ENCODE measurements at places on chromosomes 1 and 21.

DNA sequence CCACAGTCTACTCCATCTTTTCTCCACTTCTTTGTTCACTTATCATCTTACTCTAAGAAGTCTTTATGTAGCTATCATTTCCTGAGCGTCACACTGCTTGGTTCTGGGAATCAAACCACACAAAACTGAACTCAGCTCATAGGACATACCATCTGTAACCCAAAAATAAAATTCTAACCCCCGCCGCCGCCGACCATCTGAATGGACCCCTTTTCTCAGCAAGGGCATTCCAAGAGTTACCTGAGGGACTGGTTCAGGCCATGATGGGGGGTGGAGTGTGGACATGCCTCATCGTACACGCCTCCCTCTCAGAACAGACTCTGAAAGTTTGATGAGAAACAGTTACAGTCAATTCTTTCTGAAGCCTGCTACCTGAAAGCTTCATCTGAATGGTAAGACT, 12.6 kb upstream of the CHI3L2 start:
- DNase-seq: no peak

- DNase-seq: no peak
Observed at GRCh38 chr1:228048659-228049298, 33.7 kb upstream of the ARF1 start.

DNA sequence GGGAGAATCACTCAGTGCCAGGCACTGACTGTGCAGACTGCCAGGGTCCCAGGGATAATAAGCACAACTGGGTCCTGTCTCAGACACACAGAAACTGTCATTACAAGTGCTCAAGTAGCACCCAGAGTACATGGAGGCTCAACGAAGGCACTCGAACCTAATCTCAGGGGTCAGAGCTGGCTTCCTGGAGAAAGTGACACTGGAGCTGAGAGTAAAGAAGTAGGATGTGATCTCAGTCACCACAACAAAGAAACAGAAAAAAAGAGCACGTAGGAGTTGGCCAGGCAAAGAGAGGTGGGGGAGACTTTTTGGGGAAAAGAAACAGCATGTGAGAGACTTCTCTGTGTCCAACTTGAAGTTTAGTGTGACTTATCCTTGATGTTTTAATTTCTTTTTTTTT, 1.3 kb downstream of the CATSPER4 start:
- no peak for DNase-seq

DNA sequence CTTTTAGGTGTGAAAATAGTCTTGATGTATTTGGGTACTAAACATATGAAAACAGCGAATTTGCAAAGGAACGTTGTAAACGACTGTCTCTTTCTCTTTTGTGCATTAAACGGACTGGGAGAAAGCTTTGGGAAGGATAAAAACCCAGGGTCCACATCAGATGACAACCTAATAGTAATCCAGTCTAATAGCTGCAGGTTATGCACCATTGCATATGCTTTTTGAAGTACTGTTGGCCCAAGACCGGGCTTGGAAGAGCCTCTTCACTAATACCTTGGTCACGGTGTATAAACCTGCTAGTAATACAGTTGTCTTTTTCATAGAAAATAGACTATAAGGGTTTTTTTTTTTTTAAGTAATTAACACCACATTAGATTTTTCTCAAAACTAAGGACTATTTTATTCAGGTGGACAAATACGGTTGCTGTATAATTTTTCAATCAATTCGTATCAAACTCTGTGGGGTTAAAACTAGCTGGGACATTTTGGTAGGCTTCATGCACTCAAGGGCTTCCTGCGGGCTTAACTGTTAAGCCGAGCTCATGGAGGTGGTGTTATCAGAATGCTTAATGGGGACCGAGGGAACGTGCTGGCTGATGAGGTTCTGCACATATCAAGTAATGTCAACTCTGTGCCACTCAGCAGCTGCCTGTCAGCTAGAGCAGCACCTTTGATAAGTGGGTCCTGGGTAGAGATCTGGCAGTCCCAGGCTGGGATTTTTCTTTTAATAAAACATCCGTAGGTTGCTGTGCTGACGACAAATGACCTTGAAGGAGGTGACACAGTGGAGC, 2.1 kb downstream of the RYR2 start:
- no peak for DNase-seq

GRCh38 chr21:16797966-16798365, 714.9 kb upstream of the CXADR start:
- no peak for DNase-seq

DNA sequence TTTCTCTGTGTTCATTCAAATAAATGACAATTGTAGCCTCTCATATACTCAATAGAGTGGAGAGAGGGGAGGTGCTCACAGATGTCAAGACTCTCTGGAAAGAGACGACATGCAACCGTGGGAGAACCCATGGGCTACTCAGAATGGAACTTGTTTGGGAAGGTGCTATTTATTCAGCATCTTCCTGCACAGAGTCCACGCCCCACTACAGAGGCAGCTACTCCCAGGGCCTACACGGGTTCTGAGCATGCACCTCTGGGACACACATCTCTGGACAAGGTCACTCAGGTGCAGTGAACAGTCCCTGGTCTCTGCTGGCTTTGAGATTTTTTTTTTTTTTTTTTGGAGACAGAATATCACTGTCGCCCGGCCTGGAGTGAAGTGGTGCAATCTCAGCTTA, 64.1 kb downstream of the NID1 start:
- DNase-seq: no peak

DNA sequence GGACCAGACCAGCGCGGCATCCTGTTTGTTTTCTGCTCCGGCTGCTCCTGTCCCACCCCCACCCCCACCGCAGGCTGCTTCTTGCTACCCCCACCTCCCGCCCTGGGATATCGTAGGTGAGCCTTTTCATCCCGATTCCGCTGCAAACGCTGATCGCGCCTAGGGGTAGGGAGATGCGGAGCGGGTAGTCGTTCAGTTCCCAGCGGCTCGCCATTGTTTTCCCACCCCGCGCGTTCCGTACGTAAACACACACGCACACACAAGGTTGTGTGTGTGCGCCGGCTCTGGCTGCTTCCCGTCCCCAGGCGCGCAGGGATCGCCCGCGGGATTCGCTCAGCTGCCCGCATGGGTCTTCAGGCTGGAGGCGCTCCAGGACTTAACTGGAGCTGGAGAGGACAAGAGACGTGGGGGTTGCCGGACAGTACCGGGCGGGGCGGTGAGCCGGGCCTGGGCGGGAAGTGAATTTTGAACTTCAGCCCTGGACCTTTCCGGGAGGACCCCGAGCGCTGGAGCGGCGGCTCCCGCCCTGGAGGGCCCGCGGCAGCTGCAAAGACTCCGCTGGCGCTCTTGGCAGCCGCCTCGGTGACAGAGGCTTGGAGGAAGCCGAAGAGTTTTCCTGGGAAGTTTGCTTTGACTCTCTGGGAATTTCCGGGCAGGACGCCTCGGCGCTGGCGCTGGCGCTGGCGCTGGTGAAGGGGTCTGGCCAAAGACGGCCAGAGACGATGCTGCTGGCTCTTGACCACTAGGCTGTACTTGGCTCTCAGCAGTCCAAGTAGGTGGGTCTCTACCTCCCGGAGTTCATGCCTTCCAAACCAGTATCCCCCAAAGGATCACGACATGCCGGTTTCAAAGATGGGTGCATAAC, 1.6 kb downstream of the SOX13 start:
- no peak for DNase-seq

DNA sequence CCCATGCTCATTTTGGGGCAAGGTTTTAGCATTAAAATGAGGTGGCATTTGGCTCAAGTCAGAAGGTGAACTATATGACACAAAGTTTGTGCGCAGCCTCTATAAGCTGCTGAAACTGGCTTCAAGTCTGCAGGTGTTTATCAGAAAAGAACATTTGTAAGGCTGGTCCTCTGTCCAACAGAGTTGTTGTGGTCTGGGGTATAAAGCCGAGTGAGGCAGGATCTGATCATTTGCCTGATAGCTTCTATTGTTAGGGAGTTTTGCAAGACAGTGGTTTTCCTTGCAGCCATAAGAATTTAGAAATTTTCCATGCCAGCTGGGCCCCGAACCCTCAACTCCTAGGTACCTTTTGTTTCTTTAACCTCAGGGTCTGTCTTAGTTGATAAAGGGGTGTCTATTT, 130.8 kb downstream of the PGBD5 start:
- no peak for DNase-seq

DNA sequence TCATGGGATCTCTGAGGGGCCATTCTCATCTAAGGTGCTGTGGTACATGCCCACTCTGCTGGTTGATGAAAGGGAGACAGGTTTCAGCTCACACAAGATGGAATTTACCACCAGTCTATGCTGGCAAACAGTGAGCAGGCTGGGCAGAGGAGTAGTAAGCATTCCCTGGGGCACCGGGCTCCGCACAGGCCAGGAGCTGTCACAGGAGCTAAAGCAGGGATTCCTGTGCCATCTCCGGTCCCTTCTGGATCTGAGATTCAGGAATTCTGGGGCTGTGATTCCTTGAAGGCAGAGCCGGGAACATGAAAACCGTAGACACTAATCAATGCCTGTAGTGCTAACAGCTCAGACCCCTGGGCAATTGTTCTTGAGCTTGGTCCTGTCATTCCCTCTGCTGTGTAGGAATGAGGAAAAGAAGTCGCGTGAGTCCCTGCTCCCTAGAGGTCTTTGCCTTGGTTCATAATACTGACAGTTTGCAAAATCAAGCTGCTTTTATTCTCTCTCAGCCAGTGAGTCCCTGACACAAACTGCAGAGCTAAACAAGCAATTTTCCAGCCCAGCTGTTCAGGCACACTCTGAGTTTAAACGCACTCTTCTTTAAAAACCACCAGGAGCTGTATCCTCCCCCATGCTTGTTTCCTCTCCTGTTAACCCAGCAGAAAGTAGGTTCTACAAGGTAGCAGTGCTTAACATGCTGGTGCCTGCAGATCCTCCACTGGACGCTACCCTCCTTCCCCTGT, 52.5 kb downstream of the MDM4 start:
- no peak for DNase-seq

GRCh38 chr1:33288976-33289857, 31.7 kb downstream of the A3GALT2 start:
- no peak for DNase-seq

- peak; percentile 53 for DNase-seq
Observed at GRCh38 chr1:3618881-3619671, 5.7 kb upstream of the TPRG1L start.

GRCh38 chr21:42062236-42063022, 8.7 kb upstream of the UMODL1 start:
- DNase-seq: peak; percentile 75

DNA sequence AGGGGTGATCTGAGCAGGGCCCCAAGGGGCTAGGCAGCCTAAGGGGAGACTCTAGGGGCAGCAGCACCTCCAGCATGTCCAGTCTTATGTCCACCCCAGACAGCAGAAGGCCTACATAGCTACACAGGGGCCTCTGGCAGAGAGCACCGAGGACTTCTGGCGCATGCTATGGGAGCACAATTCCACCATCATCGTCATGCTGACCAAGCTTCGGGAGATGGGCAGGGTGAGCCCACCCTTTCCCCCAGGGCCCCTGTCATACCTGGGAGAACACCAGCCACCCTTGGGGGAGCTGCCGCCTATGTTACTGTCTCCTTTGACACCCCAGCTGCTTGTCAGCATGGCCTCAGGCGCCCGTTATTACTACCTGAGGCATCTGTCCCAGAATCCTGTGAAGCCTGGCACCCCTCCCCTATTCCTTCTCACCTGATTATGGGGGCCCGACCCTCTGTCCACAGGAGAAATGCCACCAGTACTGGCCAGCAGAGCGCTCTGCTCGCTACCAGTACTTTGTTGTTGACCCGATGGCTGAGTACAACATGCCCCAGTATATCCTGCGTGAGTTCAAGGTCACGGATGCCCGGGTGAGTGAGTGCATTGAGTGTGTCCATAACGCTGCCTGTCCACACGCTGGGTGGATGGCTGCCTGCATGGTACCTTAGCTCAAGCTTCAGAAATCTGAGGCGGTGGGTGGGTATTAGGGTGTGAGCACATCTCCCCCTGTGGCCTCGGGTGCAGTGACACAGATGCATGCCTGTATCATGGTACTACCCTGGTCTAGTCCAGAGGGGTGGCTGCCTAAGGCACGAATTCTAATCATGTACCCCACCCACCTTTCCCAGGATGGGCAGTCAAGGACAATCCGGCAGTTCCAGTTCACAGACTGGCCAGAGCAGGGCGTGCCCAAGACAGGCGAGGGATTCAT, 29.7 kb upstream of the KDM4A start:
- no peak for DNase-seq

GRCh38 chr1:31428436-31429221, 15.6 kb downstream of the SERINC2 start:
- no peak for DNase-seq

- DNase-seq: no peak
Observed at GRCh38 chr1:225691861-225692516, 39.1 kb upstream of the ENAH start.

DNA sequence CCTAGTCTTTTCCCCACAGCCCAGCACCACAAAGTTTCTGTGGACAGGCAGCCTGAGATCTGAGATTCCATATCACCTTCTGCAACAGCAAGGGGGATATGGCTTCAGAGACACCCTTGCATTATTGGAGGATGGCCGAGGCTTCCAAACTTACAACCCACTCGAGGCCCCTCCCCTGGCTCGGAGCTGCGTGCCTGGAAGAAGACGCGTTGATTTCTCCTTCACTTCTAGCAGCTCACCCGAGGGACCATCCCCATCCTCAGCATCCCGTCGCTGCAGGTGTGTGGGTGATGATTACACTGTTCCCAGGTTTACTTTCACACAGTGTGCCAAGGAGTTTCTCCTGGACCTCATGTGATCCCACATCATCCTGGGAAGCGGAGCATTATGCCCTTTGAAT, 277.9 kb downstream of the MATN1 start:
- DNase-seq: no peak

- no peak for DNase-seq
Observed at GRCh38 chr1:59237900-59238299, 59.0 kb upstream of the FGGY start.

- no peak for DNase-seq
Observed at GRCh38 chr1:238401144-238401543, 510.4 kb upstream of the ZP4 start.

DNA sequence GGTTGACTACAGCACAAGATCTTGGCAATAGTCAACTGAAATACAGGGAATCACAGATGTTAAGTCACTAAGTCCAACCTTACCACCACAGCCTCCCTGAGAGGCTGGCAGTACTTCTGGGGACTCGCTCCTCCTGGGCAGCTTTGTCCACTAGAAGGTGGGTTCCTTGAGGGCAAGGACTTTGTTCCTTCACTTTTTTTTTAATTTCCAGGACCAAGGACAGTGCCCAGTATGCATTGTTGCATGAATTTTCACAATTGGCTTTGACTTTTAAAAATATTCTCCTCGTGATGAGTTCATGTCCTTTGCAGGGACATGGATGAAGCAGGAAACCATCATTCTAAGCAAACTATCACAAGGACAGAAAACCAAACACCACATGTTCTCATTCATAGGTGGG, 96.7 kb upstream of the IGSF21 start:
- no peak for DNase-seq

DNA sequence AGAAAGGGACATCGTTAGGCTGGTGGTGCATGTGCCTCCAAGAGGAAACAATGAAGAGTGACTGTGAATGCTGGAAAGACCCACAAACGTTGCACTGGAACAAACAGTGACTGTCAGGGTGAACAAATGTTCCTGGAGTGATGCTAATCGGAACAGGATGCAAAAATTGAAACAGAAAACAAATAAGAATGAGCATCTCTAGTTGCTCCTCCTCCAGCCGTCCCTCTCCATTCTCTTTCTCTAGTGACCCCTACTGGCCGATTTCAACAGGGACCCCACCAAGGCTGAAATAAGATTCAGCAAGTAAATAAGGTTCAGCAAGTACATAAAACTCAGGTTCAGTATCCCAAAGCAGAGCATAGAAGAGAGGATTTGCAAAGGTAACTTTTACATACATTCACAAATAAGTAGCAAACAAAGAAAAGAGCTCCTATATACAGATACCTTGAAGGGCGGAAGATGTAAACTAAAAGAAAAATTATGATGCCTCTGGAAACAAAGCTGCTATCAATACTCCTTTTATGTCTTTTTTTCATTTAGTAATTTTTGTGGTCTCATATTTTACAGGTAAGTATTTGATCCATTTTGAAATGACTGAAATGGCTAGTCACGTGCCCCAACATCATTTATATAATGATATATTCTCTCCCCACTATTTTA, 836.1 kb upstream of the ADAMTS5 start:
- DNase-seq: no peak
